ENCODE measurements at places on chromosomes 12 and 14.
A peak's percentile ranks its signal among the peaks of the same experiment; 100 is the strongest.

- DNase-seq, result no peak
These were observed 114.4 kb upstream of the EGLN3 start for GRCh38 chr14:34065236-34065635.

GRCh38 chr12:92030618-92031017 is 115.0 kb downstream of the BTG1 start:
- no peak for DNase-seq

GRCh38 chr12:57243521-57244311 is 7.3 kb downstream of the STAC3 start:
- DNase-seq, result no peak

GRCh38 chr12:6570264-6570887 is 2.3 kb upstream of the NOP2 start:
- no peak for DNase-seq

GRCh38 chr14:84247693-84248092 is 1282.3 kb upstream of the FLRT2 start:
- no peak for DNase-seq

DNA sequence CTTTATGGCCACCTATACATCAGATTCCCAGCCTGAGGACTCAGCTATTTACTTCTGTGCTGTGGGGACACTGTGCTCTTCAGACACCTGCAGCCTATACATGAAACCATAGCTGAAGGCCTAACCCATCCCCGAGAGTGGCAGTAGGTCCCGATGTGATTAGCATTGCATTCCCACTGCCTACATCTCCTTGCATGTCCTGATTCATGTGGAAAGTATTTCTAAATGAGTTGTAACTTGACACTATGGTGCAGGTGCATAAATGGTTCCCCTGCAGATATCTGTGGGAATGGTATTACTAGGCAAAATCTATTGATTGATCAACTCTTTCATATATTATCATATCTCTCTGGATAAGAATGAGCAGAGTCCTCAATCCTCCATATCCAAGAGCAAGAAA is 433.5 kb downstream of the DAD1 start:
- DNase-seq, result no peak

DNA sequence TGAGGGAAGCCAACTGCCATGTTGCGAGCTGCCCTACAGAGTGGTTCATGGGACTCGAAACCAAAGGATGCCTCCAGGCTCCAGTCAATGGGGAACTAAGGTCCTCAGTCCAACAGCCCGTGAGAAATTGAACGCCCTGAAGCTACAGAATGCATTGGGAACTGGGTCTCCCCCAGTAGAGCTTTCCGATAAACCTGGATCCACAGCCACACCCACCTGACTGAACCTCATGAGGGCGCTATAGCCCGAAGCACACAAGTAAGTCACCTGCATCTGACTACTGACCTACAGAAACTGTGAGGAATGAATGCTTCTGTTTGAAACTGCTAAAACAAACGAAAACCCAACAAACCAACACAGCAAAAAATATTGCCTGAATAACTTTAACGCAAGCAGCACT is 1297.7 kb downstream of the AACS start:
- DNase-seq, result no peak

GRCh38 chr14:91897106-91897701 is 29.9 kb upstream of the TC2N start:
- DNase-seq, result no peak

DNA sequence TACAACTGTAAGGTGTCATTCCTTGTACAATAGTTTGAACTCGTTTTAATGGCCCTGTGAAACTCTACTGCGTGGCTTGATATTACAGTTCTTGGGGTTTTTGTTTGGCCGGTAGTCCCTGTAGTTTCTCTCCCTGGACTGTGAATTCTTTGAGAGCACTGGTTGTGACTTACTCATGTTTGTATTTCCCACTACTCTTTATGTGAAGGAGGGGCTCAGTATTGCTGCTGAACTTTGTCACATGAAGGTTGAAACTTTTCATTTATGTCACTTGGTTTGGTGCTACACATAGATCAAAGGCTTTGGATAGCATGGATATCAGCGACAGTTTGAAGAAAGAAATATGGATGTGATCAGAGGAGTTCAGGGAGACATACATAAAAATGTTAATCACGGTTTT is 1.5 kb upstream of the POU6F1 start:
- no peak for DNase-seq

- DNase-seq, result peak; percentile 28
These were observed 41.1 kb downstream of the AREL1 start for GRCh38 chr14:74671789-74672188.

DNA sequence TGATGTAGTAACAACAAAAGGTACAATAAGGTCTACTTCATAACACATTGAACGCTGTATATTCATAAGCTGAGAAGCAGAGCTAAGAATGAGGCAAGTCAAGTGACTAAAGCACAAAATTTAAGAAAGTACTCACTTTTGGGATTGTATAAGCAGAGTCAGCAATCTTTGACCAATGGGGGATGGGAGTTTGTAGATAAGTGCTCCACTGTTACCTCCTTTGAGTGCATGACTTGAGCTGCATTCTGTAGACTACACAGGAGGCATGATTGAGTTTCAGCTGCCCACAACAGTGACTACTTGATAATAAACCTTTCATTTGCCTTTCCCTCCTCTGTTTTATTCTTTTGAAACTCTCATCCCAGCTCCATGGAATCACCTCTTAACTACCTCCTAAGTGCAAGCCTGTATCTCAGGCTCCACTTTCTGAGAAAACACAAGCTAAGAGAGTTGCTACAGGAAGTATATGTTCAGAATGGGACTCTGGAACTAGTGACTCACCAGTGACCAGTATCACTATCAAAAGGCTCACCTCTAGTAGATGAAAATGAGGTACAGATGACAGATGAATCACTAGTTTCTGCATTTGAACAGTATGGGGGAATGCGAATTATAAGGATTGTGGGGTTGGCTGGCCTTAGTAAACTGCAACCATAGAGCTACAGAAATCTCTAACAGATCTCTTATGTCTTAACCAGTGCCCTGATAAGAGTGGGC is 49.2 kb downstream of the SLC35F4 start:
- DNase-seq, result no peak

DNA sequence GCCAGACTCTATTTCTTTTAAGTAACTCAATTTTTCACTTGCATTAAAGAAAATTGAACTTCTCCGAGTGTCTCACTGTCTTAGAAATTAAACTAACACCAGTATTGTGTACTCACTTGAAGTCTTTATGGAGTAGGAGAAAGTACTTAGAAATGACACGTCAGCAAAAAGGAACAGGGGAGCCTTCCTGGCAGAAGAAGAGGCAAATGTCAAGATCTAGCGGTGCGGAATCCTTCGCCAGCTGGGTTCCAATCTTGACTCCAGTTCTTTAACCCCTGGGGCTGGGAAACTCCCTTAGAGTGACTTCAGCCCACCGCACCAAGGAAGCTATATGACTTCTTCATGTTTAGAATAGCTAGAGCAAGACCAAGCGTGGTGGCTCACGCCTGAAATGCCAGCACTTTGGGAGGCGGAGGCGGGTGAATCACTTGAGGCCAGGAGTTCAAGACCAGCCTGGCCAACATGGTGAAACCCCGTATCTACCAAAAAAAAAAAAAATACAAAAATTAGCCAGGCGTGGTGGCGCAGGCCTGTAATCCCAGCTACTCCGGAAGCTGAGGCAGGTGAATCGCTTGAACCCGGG is 34.4 kb downstream of the WBP11 start:
- no peak for DNase-seq

DNA sequence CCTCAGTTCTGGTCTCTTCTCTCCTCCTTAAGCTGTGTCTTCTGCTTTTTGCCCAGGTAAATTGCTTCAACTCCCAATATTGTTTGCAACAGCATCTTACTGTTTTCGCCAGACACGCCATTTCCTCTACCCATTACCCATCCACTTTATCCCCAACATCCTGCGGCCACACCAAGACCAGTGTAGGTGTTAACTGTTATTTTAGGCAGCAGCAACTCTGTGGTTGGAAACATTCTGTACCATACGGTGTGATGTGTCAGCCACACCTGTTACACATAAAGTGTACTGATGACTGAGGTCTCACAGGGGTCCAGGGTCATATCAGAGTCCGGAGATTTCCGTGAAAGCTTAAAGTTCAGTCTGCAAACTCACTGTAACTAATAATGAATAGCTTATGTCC is 21.8 kb upstream of the KLRD1 start:
- no peak for DNase-seq
